PC-9 (cell line): ENCODE measurements at places on chromosomes 1 and 21.

DNA sequence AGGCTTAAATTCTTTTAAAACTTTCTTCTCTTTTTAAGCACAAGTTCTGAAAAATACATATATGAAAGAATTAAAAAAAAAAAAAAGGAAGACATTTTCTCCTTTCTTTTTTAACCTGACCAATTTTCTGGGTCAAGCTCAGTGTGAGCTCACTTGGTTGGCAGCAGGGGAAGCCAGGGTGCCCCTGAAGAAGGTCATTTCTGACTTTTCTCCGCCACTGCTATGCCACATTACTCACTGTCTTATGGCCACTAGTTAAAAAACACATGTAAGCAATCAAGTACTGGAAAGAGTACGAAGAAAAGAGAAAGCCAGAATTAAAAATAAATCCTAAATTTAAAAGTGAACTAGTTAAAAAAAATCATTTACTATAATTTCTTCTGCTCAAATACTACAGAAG lies 275.0 kb downstream of the NEGR1 start:
- DNase-seq: no peak

- DNase-seq: no peak
Measured at GRCh38 chr1:95641386-95641785, 407.4 kb downstream of the RWDD3 start.

DNA sequence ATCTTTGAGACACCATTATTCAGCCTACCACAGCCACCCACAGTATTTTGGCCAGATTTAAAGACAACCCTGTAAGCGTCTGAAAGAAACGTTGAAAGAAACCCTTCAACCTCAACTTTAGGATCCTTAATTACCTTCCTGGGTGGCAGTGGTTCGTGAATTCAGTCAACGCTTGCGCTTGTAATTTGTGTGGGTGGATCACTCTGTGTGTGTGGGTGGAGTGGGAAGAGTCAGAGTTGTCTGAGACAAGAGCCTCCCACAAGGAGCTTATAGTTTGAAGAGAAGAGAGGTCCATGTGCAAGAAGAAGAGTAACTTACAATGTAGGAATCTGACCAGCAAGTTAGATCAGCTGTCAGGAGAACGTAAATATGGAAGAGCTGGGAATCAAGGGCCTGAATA lies 8.4 kb downstream of the COQ8A start:
- DNase-seq: no peak

GRCh38 chr21:42559326-42559725 lies 45.7 kb downstream of the SLC37A1 start:
- DNase-seq: no peak

DNA sequence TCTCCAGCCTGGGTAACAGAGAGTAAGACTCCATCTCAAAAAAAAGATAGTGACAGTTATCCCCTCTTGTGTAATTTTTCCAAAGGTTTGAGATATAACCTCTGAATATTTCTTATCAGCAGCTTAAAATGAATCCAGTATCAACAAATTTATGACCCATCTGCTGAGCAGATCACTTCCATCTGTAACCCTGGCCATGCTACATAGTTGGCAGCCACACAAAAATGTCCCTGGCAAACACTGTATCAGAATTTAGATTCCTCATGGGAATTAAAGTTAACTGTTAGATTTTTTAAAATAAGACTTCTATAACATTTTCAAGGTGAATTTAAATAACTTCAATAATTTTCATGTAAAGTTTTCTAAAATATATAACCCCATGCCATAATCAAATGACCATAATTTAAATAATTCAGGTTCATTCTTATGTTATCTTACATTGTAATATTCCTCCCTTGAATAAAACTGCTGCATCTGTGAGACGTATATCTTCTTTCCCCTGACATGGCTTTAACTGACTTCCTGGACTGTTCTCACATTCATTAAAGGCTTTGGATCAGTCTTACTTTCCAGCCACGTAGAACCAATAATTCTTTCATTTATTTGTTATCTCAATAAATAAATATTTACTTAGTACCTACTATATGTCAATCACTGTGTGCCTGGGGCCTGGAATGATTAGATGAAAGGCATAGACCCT lies 5.3 kb upstream of the PRPF38B start:
- no peak for DNase-seq

DNA sequence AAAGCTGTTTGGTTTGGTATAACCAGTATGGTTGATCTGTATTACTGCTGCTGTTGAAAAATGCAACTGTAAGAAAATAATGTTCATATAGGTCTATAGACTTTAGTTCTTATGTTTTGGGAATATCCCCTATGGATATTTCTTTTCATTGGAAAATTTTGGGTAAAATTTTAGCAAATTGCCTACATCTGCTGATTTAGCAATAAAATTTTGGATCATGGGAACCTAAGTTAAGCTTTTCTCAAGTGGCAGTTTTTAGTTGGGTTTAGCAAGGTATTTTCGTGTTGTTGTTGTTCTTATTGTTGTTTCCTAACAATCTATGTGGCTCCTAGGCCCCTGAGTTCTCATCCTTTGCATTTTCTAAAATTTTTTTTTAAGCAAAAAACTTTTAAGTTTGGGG lies 167.1 kb downstream of the PHTF1 start:
- no peak for DNase-seq

GRCh38 chr1:116944613-116945012 lies 34.9 kb downstream of the PTGFRN start:
- no peak for DNase-seq

- no peak for DNase-seq
Measured at GRCh38 chr1:198595765-198596164, 43.1 kb upstream of the PTPRC start.

DNA sequence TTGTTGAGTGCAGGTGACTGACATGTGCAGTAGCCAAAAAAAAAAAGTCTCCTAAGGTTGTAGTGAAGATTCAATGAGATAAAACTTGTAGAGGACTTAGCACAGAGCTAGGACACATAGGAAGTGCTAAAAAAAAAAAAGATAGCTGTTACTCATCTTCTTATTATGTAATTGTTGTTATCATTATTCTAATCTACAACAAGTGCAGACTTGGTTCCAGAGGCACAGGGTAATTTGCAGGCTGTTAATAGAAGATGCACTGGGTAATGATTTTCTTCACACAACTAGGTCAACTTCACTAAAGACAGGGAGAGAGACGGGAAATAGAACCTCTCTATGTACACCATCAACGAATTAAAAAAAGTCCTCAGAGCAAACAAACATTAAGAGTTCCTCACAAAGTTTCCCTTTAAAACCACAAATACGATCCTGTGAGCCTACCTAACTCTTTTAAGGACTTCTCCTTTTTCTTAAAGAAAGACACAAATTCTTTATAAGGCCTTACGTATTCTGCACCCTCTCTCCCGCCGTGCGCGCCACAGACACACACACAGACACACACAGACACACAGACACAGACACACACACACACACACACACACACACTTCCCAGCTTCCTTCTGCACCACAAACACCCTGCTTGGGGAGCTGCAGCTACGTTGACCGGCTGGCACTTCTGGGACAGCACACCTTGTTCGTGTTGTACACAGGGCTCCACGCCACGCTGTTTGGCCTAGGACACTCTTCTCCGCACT lies 49.8 kb upstream of the GADD45A start:
- no peak for DNase-seq

DNA sequence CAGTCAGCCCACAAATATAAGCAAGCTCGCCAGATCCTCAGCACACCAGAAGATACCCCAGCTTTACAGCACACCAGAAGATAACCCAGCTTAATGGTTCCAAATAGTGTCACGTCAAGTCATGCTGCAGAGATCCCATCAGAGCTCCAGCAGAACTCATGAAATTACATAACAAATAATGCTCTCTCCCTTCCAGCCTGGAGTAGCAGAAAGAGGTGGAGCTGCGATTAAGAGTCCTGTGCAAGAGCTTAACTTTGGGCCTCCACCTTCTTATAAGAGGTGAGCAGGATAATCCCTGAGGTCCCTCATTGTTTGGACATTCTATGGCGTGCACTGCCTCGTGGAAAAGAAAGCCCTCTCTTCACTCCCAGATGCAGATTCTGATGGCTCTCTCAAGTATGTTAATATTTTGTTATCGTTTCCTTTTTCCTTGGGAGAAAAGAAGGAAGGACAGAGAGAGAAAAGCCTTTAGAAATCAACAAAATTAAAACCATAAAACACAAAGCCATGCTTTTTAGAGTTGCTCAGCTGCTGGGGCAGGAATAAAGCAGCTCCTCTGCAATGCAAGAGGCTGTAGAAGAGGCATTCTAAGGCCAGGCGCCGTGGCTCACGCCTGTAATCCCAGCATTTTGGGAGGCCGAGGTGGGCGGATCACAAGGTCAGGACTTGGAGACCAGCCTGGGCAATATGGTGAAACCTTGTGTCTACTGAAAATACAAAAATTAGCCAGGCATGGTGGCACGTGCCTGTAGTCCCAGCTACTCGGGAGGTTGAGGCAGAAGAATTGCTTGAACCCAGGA lies 59.1 kb downstream of the GLUL start:
- DNase-seq: no peak

- DNase-seq: no peak
Measured at GRCh38 chr1:239221656-239222055, 164.7 kb upstream of the CHRM3 start.
